ENCODE measurements at places on chromosomes 2 and 18. TPM values are rescaled to one million over a fixed set of nuclear protein-coding genes. Genes with fewer than 3 reads are reported as not detected.

Gene ALK
- total RNA-seq: not detected

Gene DNAH6
- under 0.01 TPM for total RNA-seq

DNA sequence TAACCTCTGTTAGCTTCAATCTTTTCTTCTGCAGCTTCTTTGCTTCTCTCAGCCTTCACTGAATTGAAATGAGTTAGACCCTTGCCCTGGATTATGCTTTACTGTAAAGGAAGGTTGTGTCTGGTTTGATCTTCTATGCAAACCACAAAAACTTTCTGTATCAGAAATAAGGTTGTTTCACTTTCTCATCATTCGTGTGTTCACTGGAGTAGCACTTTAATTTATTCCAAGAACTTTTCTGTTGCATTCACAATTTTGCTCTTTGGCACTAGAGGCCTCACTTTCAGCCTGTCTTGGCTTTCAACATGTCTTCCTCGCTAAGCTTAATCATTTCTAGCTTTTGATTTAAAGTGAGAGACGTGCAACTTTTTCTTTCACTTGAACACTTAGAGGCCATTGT is 365.3 kb downstream of the TDRD15 start:
- no peak for DNase-seq

DNA sequence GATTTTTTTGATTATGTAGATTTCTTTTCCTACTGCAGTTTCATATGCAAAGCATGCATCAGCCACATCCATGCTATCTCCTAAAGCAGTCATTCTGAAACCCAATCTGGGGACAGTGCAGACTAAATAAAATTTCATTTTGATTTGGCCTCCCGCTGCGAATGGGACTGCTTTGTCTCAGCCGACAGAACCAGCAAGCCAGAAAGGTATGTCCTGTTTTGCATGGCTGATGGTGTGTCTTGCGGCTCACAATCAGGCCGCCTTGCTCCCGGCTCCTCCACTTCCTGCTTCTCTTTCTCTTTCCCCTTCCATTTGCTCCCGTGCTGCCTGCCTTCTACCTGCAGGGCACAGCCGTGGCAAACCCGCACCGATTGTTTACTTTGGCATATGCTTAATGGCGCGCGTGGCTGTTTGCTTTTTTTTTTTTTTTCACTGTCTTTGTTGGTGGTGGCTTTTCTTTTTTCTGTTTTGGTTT is 419.6 kb upstream of the POU3F3 start:
- DNase-seq: no peak
